Smooth muscle cell of the brain vasculature (primary cell): ENCODE measurements at places on chromosomes 4 and X.

DNA sequence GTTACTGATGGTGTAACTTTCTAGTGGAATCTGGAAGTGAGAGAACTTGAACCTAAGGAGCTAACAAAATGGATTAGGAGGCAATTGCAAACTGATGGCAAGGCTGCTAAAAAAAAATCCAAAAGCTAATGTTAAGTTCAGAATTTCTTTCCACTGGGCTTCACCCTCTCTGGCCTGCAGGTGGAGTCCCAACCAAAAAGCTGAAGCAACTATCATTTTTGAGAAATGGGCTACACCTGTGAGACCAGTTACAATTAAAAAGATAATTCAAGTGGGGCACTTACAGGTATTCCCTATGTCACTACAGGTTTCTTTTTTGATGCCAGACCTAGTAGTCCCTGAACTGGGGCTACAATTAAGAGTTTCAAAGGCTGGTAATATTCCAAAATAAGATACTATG is 142.1 kb upstream of the FTHL17 start:
- no peak for DNase-seq

- no peak for DNase-seq
These were observed 2.3 kb downstream of the LAGE3 start for GRCh38 chrX:154476821-154477220.

- DNase-seq = no peak
These were observed 14.3 kb upstream of the GABRE start for GRCh38 chrX:151988706-151989299.

DNA sequence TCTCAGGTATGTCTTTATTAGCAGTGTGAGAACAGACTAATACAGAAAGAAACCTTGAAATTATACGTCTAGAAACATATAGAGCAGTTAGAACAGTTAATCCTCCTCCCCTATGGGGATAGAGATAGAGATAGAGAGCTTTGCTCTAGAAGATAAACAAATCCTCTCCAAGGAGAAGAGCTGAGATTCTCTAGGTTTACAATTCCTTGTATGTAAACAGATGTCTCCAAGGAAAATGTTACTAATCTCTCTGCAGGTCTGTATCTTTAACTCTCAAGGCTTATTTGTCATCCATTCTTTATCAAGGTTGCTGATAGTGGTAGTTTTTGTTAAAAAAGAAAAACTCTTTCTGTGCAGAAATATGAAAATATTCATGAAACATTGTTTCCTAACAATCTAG is 282.1 kb upstream of the GIMD1 start:
- DNase-seq = no peak

DNA sequence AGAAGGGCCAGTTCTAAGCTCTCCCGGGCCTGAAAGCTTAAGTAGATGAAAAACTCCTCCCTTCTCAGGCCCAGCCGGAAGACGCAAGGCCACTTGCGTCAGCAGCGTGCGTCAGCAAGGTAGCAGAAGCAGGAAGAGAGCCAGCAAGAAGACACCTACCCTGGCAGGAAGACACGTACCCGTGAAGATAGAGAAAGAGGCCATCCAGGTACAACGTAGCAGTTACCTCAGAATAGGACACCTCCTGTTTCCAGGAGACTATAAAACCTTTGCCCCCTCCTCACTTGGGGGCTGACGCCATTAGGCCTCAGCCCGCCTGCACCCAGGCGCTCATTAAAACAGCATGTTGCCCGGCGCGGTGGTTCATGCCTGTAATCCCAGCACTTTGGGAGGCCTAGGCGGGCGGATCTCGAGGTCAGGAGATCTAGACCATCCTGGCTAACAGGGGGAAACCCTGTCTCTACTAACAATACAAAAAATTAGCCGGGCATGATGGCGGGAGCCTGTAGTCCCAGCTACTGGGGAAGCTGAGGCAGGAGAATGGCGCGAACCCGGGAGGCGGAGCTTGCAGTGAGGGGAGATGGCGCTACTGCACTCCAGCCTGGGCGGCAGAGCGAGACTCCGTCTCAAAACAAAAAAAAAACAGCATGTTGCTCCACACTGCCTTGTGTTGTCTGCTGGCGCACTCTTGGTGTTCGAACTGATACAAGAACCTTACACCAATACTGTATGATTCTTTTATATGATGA is 242.7 kb upstream of the NWD2 start:
- no peak for DNase-seq

- DNase-seq = no peak
These were observed 161.0 kb downstream of the DCTD start for GRCh38 chr4:182756161-182756690.

GRCh38 chr4:124712372-124713184 is at the start of gene ANKRD50:
Gene ANKRD50, minus strand, starts transcription at chr4:124712732. Its CDS starts 2,221 bp downstream, at chr4:124710511.
- peak; percentile 85 for DNase-seq

DNA sequence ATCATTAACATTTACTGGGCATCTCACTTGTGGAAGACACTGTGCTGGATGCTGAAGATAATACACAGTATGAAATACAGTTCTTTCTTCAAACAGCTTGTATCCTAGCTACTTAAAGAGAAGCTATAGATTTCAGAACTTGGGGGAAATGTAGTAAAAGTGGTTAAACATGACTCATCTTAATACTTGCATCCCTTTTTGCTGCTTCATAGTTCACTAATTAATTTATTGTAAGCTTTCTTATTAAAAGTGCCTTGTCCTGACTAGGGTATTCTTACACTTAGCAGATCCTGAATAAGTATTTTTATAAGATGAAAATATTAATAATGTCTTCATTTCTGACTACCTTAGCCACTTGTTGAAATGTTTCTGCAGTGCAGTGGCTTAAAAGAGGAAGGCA is 132.8 kb upstream of the STIM2 start:
- DNase-seq = no peak

GRCh38 chr4:112966701-112967488 is 82.6 kb upstream of the ANK2 start:
- no peak for DNase-seq

DNA sequence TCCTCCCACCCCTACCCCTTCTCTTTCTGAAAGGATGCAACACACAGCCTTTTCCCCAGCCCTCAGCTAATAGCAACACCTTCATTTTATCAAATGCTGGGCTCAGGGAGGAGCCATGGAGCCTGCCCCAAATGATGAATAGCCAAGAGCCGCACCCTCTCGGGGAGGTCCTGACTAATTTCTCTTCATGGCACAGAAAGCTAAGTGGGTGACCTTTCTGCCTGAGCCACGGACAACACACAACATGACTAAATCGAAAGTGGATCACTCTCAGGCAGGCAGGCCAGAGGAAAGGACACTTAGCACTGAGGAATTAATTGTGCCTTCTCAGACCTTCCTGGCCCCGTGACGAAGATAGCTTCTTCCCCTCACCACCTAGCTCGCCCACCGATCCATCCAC is 165.1 kb upstream of the RAI2 start:
- DNase-seq = no peak

DNA sequence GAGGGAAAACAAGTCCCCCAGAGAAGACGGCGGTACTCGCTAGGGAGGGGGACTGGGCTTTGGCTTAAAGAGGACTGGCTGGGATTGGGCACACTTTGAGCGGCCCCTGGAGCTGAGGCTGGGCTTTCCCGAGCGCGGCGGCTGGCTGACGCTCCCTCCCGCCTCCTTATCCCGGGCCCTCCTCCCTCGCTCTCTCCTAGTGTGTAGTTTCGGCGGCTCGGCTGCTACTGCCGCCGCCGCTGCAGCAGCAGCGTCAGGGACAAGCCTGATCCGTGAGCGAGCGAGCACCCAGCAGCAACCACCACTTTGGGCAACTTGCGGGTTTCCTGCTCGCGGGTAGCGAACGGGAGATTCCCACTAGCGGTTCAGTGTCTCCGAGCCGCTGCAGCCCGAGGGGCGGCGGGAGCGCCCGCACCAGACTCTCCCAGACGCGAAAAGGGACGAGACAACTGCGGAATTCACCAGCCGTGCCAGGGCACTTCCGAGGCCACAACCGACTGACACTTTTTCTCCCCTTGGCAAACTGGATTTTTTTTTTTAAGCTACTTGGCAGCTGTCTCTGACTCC is 632 bp upstream of the PCDH7 start:
- DNase-seq = no peak

GRCh38 chr4:2219233-2219760 is 22.6 kb downstream of the HAUS3 start:
- DNase-seq = no peak

DNA sequence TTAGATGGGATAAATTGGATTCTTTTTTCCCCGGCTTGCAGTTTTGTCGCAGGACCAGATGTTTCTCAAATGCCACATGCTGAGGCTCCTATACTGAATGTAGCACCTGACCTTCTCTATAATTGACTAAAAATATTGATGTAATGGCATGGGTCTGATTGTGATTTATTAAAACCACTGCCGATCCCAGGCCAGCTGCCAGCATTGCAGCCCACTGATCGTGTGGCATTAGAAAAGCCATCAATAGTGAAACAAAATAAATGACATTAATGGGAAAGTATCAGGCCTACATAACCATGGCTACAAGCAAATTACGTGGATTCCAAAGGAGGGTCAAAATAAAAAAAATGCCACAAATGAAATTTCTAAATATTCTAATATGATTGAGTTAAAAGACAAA is 98.7 kb downstream of the MAB21L2 start:
- no peak for DNase-seq

- no peak for DNase-seq
These were observed 69.6 kb upstream of the NDP start for GRCh38 chrX:44042751-44043150.

DNA sequence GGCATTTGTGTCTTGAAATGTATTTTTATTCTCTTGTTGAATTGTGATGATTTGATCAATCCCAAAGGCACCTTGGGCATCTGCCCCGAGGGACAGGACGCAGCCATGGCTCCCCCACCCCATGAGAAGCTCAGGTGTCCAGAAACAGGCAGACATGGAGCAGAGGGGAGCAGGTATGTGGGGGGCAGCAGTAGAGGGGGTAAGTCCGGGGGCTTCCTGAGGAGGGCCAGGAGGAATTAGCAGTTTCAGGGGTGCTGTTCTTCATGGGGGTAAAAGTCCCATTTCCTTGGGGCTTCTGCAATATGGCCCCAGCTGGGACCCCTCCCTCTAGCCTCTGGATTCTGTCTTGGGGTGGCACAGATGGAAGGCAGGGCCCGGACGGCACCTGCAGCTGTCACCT is 67.0 kb upstream of the HMX1 start:
- no peak for DNase-seq

- DNase-seq = no peak
These were observed 24.7 kb downstream of the CYP2U1 start for GRCh38 chr4:107956011-107956410.

- no peak for DNase-seq
These were observed 76.4 kb upstream of the DCLK2 start for GRCh38 chr4:150001815-150002214.

- DNase-seq = no peak
These were observed 547.0 kb upstream of the NDST4 start for GRCh38 chr4:115660465-115660864.

DNA sequence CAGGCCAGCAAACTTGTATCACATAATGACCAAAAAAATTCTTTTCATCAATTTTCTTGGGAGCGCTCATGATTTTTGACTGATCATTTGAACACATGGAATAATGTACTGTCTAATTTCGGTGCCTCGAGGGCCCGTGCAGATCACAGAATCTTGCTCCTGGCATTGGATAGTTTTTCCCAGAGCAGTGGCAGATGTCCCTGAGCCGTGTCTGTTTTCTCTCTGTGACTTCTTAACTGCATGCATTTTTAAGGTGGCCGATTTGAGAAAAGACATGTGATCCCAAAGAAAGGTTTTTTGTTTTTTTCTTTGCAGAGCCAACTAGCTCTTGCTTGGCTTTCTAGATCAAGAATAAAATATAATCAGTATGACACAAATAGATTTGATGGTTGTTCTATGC is 19.7 kb downstream of the GPRIN3 start:
- no peak for DNase-seq

- DNase-seq = no peak
These were observed 287.2 kb downstream of the FRMPD4 start for GRCh38 chrX:12425496-12425895.

DNA sequence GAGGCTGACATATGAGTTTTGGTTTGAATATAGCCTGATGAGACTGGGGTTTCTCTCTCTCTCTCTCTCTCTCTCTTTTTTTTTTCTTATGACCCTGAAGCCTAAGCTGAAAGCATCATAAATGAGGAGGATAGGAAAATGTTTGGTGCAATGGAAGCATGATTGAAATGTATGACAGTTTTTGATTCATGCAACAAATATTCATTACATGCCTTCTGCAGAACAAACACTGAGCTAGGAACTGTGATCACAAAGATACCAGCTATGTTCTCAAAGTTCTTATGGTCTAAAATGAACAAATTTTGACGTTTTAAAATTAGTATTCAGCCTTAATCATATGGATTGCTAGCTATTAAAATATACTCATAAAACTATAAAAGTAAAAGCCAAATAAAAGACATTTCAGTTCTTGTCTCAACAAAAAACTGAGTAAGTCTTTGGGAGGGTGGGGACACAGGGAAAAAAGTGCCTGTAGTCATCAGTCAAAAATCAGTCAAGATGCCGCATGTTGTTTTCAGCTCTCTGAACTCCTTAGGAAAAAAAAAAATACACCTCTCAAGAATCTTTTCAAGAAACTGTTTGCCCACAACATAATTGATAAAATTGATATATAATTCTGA is 57.2 kb downstream of the NKX6-1 start:
- DNase-seq = no peak
